ENCODE measurements at places on chromosomes 2 and 18. TPM values are rescaled to one million over a fixed set of nuclear protein-coding genes. Genes with fewer than 3 reads are reported as not detected.

Gene VWC2L
- polyA plus RNA-seq = 0.18 TPM

Gene ATP8B1
- polyA plus RNA-seq = 35.0 TPM

Gene EN1
- polyA plus RNA-seq = not detected

Gene GPR45
- polyA plus RNA-seq = not detected

Gene OTX1
- polyA plus RNA-seq = not detected

Gene PMS1
- 51.5 TPM for polyA plus RNA-seq

Gene DLGAP1
- polyA plus RNA-seq = 6.2 TPM

Gene PPP4R3B
- 90.8 TPM for polyA plus RNA-seq

Gene MROH2A
- polyA plus RNA-seq = 0.28 TPM

Gene RDH14
- polyA plus RNA-seq = 38.9 TPM

Gene CD226
- 3.4 TPM for polyA plus RNA-seq

Gene SCN2A
- 2.7 TPM for polyA plus RNA-seq

Gene RAPGEF4
- 13.4 TPM for polyA plus RNA-seq

Gene ADRA2B
- polyA plus RNA-seq = 4.4 TPM

Gene EDAR
- polyA plus RNA-seq = 3.1 TPM

Gene SRD5A2
- 0.13 TPM for polyA plus RNA-seq

Gene TMEFF2
- 12.6 TPM for polyA plus RNA-seq
